DND-41 (cell line): ENCODE measurements at places on chromosomes 16 and 17.

GRCh38 chr17:30808785-30809286 lies 15.7 kb downstream of the CRLF3 start:
- peaks cover 30% of the 10 kb centered on the region for H3K4me1 ChIP-seq
- H3K36me3 ChIP-seq: peaks cover 11% of the 10 kb centered on the region
- peak overlapping the region; percentile 78 for H3K27ac ChIP-seq
- H3K27me3 ChIP-seq: no peaks in the 10 kb centered on the region
- peak overlapping the region; percentile 37 for H3K4me3 ChIP-seq
- peak; percentile 54 for DNase-seq

- H3K36me3 ChIP-seq: no peaks in the 10 kb centered on the region
- no peaks in the 10 kb centered on the region for H3K27me3 ChIP-seq
- DNase-seq: no peak
- no peak overlapping the region for H3K27ac ChIP-seq
- H3K4me3 ChIP-seq: no peak overlapping the region
Measured at GRCh38 chr17:3890082-3890877, 2.6 kb downstream of the CAMKK1 start.

- no peak overlapping the region for H3K27ac ChIP-seq
- H3K4me1 ChIP-seq: no peaks in the 10 kb centered on the region
- H3K36me3 ChIP-seq: peaks cover 16% of the 10 kb centered on the region
- no peak overlapping the region for H3K4me3 ChIP-seq
- H3K27me3 ChIP-seq: no peaks in the 10 kb centered on the region
Measured at GRCh38 chr17:42347198-42347597, 41.0 kb downstream of the STAT3 start.

- H3K4me3 ChIP-seq: no peak overlapping the region
- DNase-seq: no peak
- peaks cover 90% of the 10 kb centered on the region for H3K36me3 ChIP-seq
- no peak overlapping the region for H3K27ac ChIP-seq
Measured at GRCh38 chr17:78396441-78397337, 18.2 kb downstream of the PGS1 start.

GRCh38 chr16:88904676-88905365 lies 38.4 kb upstream of the PABPN1L start:
- no peak for DNase-seq
- H3K4me3 ChIP-seq: no peak overlapping the region

DNA sequence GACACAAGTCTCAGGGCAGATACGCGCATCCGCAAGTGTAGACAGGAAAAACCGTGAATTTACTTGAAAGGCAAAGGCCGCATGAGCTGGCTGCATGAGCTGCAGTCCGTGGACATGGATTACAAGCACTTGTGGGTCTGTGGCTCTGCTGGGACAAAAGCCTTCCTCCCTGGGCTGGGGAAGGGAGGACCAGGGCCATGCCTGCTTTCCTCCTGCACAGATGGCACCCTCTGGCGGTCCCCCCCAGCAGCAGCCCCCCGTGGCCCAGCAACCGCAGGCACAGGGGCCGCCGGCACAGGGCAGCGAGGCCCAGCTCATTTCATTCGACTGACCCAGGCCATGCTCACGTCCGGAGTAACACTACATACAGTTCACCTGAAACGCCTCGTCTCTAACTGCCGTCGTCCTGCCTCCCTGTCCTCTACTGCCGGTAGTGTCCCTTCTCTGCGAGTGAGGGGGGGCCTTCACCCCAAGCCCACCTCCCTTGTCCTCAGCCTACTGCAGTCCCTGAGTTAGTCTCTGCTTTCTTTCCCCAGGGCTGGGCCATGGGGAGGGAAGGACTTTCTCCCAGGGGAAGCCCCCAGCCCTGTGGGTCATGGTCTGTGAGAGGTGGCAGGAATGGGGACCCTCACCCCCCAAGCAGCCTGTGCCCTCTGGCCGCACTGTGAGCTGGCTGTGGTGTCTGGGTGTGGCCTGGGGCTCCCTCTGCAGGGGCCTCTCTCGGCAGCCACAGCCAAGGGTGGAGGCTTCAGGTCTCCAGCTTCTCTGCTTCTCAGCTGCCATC lies 1.7 kb upstream of the MRPL12 start:
- H3K36me3 ChIP-seq: peaks cover 70% of the 10 kb centered on the region
- H3K27ac ChIP-seq: peak overlapping the region; percentile 86
- peak overlapping the region; percentile 71 for H3K4me3 ChIP-seq
- H3K27me3 ChIP-seq: no peaks in the 10 kb centered on the region
- peaks cover 38% of the 10 kb centered on the region for H3K4me1 ChIP-seq
- DNase-seq: no peak

- no peak for DNase-seq
- H3K27ac ChIP-seq: no peak overlapping the region
- no peaks in the 10 kb centered on the region for H3K36me3 ChIP-seq
Measured at GRCh38 chr17:48548523-48549280, 3.8 kb upstream of the HOXB2 start.

GRCh38 chr17:76307299-76307965 lies 644 bp downstream of the QRICH2 start:
- H3K27me3 ChIP-seq: no peaks in the 10 kb centered on the region
- no peak for DNase-seq
- peaks cover 36% of the 10 kb centered on the region for H3K36me3 ChIP-seq
- H3K27ac ChIP-seq: no peak overlapping the region
- H3K4me1 ChIP-seq: no peaks in the 10 kb centered on the region
- H3K4me3 ChIP-seq: no peak overlapping the region

GRCh38 chr16:20916942-20917341 lies 16.4 kb downstream of the LYRM1 start:
- no peaks in the 10 kb centered on the region for H3K4me1 ChIP-seq
- H3K27me3 ChIP-seq: no peaks in the 10 kb centered on the region

DNA sequence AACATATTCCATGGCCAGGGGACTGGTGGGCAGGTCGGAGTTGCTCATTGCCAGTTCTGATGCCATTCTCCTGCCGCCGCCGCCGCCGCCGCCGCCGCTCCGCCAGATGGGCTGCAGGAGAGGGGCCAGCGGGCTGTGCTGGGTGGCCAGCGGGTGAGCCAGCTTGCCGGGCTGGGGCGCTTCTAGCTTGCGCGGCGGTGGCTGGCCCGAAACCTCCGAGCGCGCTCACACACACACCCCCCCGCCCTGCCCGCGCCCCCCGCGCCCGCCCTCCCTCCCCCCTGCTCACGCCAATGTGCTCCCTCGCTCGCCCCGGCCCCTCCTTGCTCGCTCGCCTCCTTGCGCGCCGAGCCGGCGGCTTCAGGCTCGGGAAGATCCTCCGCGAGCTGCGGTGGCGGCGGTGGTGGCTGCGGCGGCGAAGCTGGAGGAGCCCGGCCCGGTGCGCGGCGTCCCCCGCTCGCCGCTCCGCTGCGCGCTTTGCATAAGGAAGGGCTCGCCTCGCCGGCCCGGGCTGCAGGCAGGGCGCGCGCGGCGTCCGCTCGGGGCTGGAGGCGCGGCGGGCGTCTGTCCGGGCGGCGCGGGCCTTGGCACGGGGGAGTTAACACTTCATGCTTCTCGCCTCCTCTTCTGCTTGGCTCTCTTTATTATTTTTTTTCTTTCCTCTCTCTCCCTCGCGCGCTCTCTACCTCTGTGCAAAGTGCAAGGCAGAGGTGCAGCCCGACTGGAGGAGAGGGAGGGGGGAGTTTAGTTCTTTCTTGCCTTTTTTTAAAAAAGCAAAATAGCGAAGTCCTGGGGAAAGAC lies 500 bp downstream of the MAF start:
- H3K27ac ChIP-seq: 0 out of 2 replicates have a peak overlapping the region, but pooled peaks have one; percentile 1
- peaks cover 35% of the 10 kb centered on the region for H3K4me1 ChIP-seq
- no peaks in the 10 kb centered on the region for H3K36me3 ChIP-seq
- peak overlapping the region; percentile 54 for H3K4me3 ChIP-seq

- H3K27ac ChIP-seq: no peak overlapping the region
- DNase-seq: no peak
- no peaks in the 10 kb centered on the region for H3K36me3 ChIP-seq
- no peaks in the 10 kb centered on the region for H3K4me1 ChIP-seq
- peaks cover 13% of the 10 kb centered on the region for H3K27me3 ChIP-seq
Measured at GRCh38 chr17:40707745-40708144, 4.2 kb upstream of the KRT24 start.

DNA sequence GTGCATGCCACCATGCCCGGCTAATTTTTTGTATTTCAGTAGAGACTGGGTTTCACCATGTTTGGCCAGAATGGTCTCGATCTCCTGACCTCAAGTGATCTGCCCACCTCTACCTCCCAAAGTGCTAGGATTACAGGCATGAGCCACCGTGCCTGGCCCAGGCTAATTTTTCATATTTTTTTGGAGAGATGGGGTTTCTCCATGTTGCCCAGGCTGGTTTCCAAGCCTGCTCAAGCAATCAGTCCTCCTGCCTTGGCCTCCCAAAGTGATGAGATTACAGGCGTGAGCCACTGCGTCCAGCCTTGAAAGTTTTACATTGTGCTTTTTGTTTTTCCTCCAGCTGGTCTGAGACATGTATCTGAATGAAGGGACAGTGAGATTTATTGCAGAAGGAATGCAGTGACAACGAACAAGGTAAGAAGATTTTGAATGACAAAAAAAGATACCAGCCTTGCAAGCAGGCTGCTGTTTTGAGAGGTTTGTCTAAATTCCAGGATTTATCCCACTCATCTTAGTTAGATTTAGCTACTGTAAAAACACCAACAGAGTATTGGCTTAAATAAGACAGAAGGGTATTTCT lies 3.4 kb upstream of the ENGASE start:
- peaks cover 21% of the 10 kb centered on the region for H3K4me1 ChIP-seq
- H3K36me3 ChIP-seq: no peaks in the 10 kb centered on the region
- no peak overlapping the region for H3K27ac ChIP-seq
- H3K4me3 ChIP-seq: no peak overlapping the region
- no peak for DNase-seq

GRCh38 chr16:63938661-63939060 lies 1183.2 kb downstream of the CDH11 start:
- DNase-seq: no peak
- no peak overlapping the region for H3K27ac ChIP-seq
- H3K4me3 ChIP-seq: no peak overlapping the region
- H3K4me1 ChIP-seq: no peaks in the 10 kb centered on the region
- H3K36me3 ChIP-seq: no peaks in the 10 kb centered on the region

- no peak overlapping the region for H3K4me3 ChIP-seq
- no peaks in the 10 kb centered on the region for H3K27me3 ChIP-seq
- H3K27ac ChIP-seq: no peak overlapping the region
- no peaks in the 10 kb centered on the region for H3K36me3 ChIP-seq
- DNase-seq: no peak
Measured at GRCh38 chr17:20916383-20916782, 126.4 kb downstream of the USP22 start.

DNA sequence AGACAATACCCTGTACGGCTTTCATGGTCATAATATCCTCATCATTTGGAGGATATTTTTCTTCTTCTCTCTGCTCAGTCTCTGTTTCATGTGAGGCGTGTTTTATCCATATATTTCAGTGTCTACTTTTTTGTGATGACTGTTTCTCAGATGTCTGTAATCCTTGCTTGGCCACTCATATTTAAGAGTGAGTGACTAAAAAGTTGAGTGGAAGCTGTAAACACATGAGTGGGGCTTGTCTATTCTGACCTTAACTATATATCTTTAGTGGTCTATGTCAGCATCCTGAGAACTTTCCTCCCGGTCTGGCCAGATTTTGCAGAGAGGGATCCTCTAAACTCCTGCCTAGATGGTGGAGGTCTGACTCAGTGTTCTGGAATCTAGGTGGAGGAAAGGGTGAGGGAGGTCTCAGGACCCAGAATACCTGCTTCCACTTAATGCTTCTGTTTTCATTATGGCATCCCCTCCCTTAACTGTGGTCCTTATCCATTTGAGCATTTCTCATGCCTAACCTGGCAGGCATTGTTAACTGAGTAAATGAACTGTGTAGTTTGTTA lies 6.0 kb downstream of the DDX19B start:
- no peaks in the 10 kb centered on the region for H3K4me1 ChIP-seq
- H3K27ac ChIP-seq: no peak overlapping the region
- H3K4me3 ChIP-seq: no peak overlapping the region
- no peaks in the 10 kb centered on the region for H3K27me3 ChIP-seq

GRCh38 chr17:68324654-68325336 lies 33.5 kb downstream of the ARSG start:
- no peak overlapping the region for H3K4me3 ChIP-seq
- H3K27me3 ChIP-seq: no peaks in the 10 kb centered on the region
- H3K36me3 ChIP-seq: no peaks in the 10 kb centered on the region
- no peak for DNase-seq
- no peak overlapping the region for H3K27ac ChIP-seq

- no peaks in the 10 kb centered on the region for H3K4me1 ChIP-seq
- H3K36me3 ChIP-seq: no peaks in the 10 kb centered on the region
- H3K27me3 ChIP-seq: no peaks in the 10 kb centered on the region
- H3K27ac ChIP-seq: no peak overlapping the region
- H3K4me3 ChIP-seq: no peak overlapping the region
- peak; percentile 5 for DNase-seq
Measured at GRCh38 chr16:65323655-65324237, 201.9 kb upstream of the CDH11 start.

GRCh38 chr17:13640551-13640950 lies 38.8 kb upstream of the HS3ST3A1 start:
- no peak overlapping the region for H3K27ac ChIP-seq
- no peaks in the 10 kb centered on the region for H3K36me3 ChIP-seq
- peaks cover 3% of the 10 kb centered on the region for H3K27me3 ChIP-seq
- H3K4me3 ChIP-seq: no peak overlapping the region
- DNase-seq: no peak

DNA sequence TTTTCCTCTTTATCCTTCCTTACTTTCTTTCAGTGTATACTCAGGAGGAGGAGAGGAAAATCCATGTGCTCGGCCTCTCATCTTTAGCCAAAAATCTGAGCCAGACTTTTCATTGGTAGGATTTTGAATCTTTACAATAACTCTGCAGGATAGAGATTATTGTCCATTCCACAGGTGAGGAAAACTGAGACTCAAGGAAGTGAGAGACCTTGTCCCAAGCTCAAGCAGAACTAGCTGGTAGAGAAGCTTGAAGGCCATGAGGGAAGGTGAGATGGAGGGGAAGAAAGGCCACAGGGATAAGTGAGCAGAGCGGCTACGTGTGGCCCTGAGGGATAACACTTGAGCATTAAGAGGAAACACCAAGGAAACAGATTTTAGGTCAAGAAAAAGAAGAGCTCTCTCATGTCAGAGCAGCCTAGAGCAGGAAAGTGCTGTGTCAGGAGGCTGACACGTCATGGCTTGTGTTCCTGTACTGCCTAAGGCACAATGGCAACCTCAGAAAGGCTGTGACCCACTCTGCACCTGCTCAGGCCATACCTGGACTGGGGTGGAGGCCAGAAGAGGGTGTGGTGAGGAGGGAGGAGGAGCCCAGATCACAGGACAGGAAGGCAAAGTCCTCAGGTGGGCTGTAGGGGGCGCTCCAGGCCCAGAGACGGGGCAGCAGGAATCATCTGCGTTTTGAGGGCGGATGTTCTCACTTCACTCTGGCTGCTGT lies 11.9 kb downstream of the MT4 start:
- H3K36me3 ChIP-seq: no peaks in the 10 kb centered on the region
- H3K4me1 ChIP-seq: no peaks in the 10 kb centered on the region
- DNase-seq: peak; percentile 72
- H3K4me3 ChIP-seq: no peak overlapping the region
- H3K27me3 ChIP-seq: no peaks in the 10 kb centered on the region
- H3K27ac ChIP-seq: no peak overlapping the region

DNA sequence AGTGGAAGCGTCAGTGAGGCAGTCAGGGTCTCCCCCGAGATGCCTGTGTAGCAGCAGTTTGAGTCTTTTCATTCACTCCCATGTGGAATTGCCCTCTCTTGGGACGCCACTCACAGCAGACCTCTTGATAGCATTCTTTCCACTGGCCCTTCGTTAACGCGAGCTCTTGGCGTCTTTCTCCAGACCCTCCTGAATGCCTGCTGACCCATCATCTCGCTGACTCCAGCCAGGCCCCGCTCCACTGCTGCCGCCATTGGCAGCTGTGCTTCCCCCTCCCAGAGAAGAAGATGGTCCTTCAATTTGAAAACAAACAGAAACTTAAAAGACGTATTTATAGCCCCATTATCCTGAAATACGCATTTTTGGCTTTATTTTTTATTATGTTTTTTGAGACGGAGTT lies 63.1 kb downstream of the SEC14L1 start:
- H3K4me3 ChIP-seq: no peak overlapping the region
- no peak for DNase-seq
- H3K36me3 ChIP-seq: peaks cover 84% of the 10 kb centered on the region
- H3K4me1 ChIP-seq: no peaks in the 10 kb centered on the region
- H3K27me3 ChIP-seq: no peaks in the 10 kb centered on the region
- no peak overlapping the region for H3K27ac ChIP-seq
